ENCODE measurements at places on chromosomes 1 and 21.

DNA sequence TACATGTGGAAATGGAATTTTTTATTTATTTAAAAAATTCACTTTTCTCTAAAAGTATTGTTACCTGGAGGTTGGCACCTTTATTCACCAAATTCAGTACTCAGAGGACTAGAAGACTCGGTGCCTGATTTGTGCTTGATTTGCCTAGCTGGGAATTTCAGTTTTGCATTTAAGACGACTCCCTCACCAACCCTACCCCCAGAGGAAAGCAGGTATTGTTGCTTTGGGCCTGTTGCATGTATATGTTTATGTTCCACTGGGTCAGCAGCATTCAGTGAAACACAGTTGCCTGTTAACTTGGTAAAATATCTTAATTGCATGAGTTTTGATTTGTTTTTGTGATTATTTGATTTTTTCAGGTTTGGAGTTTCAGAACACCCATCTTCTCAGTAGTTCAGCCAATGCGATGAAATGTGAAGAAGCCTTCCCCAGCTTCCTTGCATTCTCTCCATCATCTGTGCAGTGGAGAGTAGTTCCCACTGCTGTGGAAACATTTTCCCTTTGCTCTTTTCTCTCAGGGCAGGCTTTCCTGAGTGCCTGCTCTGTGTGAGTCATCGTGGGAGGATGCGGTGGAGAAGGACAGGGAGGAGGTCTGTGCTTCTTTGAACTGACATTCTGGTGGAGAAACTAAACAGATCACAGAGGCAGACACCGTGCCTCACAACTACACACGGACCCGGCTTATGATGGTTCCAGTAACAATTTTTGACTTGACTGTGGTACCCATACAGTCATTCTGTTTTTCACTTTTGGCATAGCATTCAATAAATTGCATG is 6.4 kb downstream of the ADARB1 start:
- DNase-seq: no peak

DNA sequence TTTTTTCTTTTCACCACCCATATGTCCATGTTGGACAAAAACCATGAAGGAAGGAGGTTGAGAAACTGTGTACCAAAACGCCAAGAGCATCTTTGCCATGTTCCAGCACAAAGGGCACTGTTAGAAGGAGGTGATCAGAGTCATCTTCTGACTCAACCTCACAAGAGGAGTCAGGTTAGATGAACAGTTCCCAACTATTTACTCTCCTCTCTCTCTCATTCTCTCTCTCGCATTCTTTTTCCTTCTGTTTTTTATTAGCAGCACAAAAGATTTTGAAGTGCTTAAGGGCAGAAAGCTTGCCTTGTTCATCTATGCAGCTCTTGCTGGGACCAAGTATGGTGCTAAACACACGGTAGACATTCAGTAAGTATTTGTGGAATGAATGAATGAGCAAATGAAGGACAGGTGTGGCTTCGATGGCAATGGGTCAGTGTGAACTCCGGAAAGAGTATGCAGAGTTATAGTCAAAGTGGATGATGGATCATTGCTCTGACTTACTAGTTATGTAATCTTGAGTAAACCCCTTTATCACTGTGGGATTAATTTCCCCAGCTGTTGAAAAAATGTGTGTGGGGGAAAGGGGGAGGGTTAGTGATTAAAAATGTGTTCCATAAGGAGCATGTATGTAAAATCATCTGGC is 33.9 kb downstream of the DDR2 start:
- DNase-seq: no peak

DNA sequence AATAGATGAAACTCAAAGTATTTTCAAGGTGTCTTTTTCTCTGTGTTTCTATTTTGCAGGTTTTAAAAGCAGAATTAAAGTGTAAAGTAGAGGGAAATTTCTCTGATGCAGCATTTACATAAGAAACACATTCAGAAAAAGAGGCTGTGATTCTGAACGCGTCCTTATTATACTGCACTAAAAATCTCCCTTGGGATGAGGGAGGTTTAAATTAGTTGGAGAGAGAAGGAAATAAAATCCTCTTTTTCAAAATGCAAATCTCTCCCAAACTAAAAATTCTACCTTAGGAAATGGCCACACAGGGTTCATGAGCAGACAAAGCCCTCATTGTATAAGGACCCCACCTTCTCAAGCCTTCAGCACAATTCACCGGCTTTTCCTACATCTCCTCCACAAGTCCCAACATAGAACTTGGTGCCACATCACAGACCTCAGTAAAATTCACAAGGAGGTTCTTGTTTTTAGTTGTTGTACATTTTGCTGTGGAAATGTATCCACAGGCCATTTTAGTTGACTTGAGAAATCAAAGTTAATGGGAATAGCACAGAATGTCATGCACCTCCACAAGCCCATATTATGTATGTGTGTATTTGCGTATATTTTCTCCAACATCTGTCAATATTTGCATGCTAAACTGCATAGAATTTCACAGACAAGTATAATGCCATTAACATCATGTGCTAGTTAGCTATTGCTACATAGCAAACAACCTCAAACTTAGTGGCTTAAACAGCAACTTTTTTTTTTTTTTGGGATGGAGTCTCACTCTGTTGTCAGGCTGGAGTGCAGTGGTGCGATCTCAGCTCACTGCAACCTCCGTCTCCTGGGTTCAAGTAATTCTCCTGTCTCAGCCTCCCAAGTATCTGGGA is 59.8 kb downstream of the MAB21L3 start:
- no peak for DNase-seq

DNA sequence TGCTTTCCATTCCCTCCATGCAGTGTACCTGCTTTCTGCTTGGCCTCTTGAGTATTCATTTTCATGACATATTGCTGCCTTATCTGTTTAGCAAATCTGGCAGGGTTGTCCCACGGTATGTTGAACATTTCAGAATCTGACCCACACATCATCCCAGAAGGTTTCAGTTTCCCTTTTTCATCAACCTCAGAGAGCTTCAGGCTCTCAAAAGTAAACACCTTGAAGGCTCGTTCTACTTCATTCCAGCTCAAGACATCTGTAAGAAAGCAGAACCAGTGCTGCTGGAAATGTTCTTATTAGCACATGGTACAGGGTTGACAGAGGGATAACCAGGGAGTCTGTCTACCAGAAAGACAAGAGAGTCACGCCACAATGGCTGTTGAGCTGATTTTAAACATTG is 103.6 kb downstream of the SPAG17 start:
- DNase-seq: no peak

GRCh38 chr1:85088408-85088784 is 40.1 kb upstream of the MCOLN3 start:
- DNase-seq: no peak

GRCh38 chr1:47843781-47844557 is 153.2 kb downstream of the TRABD2B start:
- no peak for DNase-seq

GRCh38 chr1:107276247-107276646 is 135.4 kb downstream of the NTNG1 start:
- no peak for DNase-seq

DNA sequence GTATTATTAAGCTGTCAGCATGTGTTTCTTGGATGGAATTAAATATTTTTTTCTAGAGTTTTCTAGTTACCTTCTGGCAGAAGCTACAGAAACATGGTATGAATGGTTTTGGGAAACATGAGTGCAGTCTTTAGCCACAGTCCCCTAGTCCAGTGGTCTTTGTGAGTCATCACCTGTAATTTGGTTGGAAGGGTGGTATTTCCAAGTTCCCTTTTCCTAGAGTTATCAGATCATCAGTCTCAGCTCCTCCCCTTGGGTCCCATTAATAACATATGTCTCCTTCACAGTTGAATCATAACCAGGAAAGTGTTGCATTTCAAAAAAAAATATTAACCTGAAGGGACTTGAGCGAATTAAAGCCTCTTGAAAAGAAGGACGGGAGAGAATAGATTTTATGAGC is 27.0 kb downstream of the ELAVL4 start:
- DNase-seq: no peak
